Caco-2 (cell line): ENCODE measurements at places on chromosomes 2 and 18. TPM values are rescaled to one million over a fixed set of nuclear protein-coding genes. Genes with fewer than 3 reads are reported as not detected.

Gene POTEC
- not detected in 2 replicates for total RNA-seq

Gene AGXT
- 0.20 and 0.39 TPM in 2 replicates for total RNA-seq

Gene DTNA
- total RNA-seq: 10.0 and 10.4 TPM in 2 replicates

Gene FABP1
- 41.0 and 44.5 TPM in 2 replicates for total RNA-seq

Gene FAM110C
- total RNA-seq: 3.2 and 3.9 TPM in 2 replicates

Gene MYCN
- 46.6 and 54.4 TPM in 2 replicates for total RNA-seq

Gene GALR1
- total RNA-seq: not detected in 2 replicates

Gene SMARCAL1
- 24.1 and 26.0 TPM in 2 replicates for total RNA-seq

- H3K27ac ChIP-seq: peak overlapping the region; percentile 47
- peaks cover 1% of the 10 kb centered on the region; the same call in 1 of the 2 replicates for H3K36me3 ChIP-seq
- no peak overlapping the region for H3K4me3 ChIP-seq
- no peak for DNase-seq
- H3K4me1 ChIP-seq: peaks cover 39% of the 10 kb centered on the region
Observed at GRCh38 chr2:96769814-96770213, 9.1 kb downstream of the CNNM4 start.

DNA sequence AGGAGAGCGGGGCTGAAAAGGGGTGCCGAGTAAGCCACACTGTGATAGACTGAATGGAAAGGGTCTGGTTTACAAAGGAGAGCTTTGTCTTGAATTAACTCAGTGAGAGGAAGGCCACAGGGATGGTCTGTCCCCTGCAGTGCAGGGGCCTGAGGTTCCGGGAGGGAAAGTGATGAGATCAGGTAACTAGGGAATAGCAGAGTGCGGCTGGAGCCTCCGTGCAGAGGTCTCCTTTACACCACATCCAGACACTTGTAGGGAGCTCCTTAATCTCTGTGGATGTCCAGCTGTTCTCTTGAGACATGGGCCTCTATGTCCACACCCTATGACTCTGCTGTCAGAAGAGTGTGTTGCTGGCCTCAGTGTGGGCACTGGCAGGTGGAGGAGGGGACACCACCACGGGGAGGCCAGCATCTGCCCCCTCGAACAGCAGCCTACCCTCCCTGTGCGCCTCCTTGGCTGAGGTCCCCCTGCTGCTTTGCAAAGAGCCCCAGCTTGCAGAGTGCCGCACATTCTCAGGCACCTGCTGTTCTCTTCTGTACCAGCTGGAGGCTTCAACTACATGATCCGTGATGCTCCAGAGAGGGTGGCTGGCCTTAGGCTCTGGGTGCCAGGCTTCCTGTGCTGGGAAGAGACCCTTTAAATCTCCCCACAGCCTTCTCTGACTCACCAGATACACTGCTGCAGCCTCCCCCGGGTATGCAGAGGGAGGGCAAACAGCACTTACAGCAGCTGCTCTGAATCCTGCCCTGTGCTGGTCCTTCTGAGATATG, 25.9 kb downstream of the ENOSF1 start:
- H3K36me3 ChIP-seq: peaks cover 3% of the 10 kb centered on the region
- no peaks in the 10 kb centered on the region for H3K27me3 ChIP-seq
- no peak for DNase-seq
- H3K27ac ChIP-seq: peak overlapping the region; percentile 1
- peaks cover 48% of the 10 kb centered on the region for H3K4me1 ChIP-seq

DNA sequence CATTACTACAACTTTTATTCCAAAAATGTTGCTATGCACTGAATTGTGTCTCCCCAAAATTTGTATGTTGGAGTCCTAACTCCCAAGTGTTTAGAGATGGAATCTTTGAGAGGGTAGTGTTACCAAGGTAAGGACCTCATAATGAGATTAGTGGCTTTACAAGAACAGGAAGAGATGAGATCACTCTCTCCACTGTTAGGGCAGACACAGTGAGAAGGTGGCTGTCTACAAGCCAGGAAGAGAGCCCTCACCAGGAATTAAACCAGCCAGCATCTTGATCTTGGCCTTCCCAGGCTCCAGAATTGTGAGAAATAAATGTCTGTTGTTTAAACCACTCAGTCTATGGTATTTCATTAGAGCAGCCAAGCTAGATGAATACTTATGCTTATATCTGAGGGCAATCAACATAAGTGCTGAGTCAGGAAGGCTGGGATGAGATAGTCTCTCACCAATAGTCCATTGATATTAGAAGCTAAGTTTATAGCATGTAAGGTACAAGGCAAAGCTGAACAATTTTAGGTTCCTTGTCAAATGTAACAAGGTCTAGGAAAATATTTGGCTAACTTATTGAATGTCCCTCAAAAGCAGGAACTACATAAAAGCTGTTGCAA, 317.6 kb upstream of the REG3G start:
- H3K36me3 ChIP-seq: no peaks in the 10 kb centered on the region
- H3K4me3 ChIP-seq: no peak overlapping the region
- H3K4me1 ChIP-seq: no peaks in the 10 kb centered on the region
- H3K27me3 ChIP-seq: no peaks in the 10 kb centered on the region

- no peak for DNase-seq
- no peaks in the 10 kb centered on the region for H3K36me3 ChIP-seq
- H3K27ac ChIP-seq: no peak overlapping the region
- no peaks in the 10 kb centered on the region; the same call in 1 of the 2 replicates for H3K27me3 ChIP-seq
- H3K4me3 ChIP-seq: no peak overlapping the region
Observed at GRCh38 chr18:26546170-26546874, 2.0 kb downstream of the KCTD1 start.

DNA sequence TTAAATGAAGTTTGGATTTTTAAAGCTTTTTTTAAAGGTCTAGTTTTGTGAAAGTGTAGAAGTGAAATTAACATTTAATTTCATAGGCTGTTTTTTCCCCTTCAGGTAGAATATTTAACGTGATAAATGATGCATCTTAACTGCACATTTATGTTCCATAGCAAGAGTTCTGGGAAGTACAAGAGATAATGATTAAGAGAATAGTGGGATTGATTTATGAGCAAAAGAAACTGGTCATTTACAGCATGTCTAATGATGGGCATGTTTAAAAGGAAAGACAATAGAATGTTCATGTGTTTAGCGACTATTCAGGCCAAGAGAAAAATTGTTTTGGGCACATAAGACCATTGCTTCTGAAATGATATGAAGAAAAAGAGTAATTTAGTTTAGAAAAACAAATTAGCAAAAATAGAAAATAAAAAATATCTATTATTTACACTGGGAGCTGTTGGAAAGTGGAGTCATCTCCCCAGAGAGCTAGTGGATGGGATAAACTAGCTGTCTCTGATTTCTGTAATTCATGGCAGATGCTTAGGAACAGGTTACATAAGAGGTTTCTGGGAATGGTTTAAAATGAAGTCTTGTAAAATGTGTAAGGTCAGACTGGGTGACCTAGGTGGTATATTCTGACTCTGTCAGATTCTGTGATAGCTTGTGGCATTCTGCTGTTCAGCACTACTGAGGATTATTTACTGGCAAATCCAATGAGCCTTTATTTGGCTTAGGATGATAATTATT, 60.7 kb downstream of the WDR7 start:
- no peaks in the 10 kb centered on the region for H3K27me3 ChIP-seq
- H3K36me3 ChIP-seq: no peaks in the 10 kb centered on the region
- no peak overlapping the region for H3K27ac ChIP-seq
- no peak overlapping the region for H3K4me3 ChIP-seq
- no peak for DNase-seq
- no peaks in the 10 kb centered on the region for H3K4me1 ChIP-seq

DNA sequence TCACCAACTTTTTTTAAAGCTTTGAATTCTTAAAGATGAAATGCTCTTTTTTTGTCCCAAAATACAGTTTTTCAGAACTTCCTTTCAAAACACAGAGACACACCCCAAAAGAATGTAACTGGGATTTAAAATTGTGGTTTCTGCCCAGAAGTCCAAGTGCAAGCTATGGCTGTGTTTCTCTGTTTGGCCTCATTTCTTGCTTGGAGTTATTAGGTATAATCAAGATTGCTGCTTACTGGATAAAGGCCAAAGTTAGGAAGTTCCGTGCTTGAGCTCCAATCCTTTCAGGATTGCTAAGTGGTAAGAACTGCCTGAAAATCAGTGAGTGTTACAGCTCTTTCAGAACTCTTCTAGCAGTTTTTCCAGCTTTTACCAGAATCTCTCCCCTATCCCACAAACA, 16.9 kb downstream of the ZBTB7C start:
- H3K4me3 ChIP-seq: no peak overlapping the region
- no peaks in the 10 kb centered on the region for H3K4me1 ChIP-seq
- H3K27ac ChIP-seq: no peak overlapping the region
- no peak for DNase-seq

DNA sequence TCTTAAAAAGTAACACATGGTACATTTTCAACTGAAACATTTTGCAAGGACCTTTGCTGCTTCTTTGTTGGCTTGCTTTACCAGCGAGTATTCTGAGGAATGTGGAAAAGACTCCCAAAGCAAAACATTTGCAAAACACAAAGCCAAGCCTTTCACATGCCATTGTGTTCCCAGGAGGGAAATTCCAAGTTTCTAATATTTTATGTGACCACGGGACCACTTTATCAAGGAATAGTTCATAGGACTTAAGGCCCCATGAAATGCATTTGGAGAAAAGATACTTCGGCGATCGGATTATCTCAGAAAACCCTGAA, 26.2 kb downstream of the CYP27C1 start:
- no peaks in the 10 kb centered on the region for H3K36me3 ChIP-seq
- no peak for DNase-seq
- H3K27ac ChIP-seq: no peak overlapping the region
- H3K4me1 ChIP-seq: no peaks in the 10 kb centered on the region
- no peaks in the 10 kb centered on the region for H3K27me3 ChIP-seq

- H3K4me1 ChIP-seq: peaks cover 64% of the 10 kb centered on the region
- no peak overlapping the region for H3K27ac ChIP-seq
- no peaks in the 10 kb centered on the region for H3K27me3 ChIP-seq
- no peak for DNase-seq
Observed at GRCh38 chr2:36403675-36404230, 48.2 kb downstream of the CRIM1 start.

DNA sequence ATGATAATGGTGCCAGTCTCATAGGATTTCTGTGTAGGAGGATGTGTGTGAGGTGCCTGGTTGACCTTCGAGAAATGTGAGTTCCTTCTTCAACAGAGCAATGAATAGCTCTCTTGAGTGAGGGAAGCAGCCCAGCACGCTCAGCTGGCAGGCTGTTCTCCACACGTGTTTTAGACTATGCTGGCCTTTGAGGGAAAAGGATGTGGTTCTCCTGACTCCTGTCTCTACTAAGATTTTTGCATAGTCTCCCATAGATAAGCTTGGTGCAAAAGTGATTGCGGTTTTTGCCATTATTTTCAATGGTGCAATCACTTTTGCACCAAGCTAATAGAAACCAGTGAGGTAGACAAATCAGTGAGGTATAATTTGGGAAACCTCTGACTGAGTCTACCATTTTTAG, 284.1 kb downstream of the SLC4A3 start:
- no peak overlapping the region for H3K27ac ChIP-seq
- no peaks in the 10 kb centered on the region for H3K36me3 ChIP-seq
- no peak for DNase-seq
- H3K27me3 ChIP-seq: no peaks in the 10 kb centered on the region
- no peak overlapping the region for H3K4me3 ChIP-seq
- no peaks in the 10 kb centered on the region for H3K4me1 ChIP-seq

- no peaks in the 10 kb centered on the region for H3K4me1 ChIP-seq
- H3K27me3 ChIP-seq: no peaks in the 10 kb centered on the region
- DNase-seq: no peak
- no peak overlapping the region for H3K27ac ChIP-seq
Observed at GRCh38 chr18:56511996-56512395, 126.4 kb downstream of the TXNL1 start.

DNA sequence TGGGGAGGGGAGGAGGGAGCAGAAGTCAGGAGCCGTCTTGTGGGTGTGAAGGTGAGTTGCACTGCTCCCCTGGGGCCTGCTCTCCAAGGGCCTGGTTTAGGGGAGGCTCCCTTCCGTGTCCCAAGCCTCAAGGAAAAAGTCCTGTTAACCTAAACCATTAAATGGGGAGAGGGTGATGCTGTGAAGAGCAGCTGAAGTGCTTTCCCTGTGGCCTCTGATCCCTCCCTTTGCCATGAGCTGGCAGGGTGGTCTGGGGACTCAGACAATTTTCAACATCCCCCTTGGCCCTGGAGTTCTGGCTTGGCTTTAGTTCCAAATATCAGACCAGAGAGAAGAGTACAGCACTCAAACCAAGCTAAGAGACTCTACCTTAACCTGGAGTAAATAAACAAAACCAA, 692 bp upstream of the POMC start:
- H3K36me3 ChIP-seq: no peaks in the 10 kb centered on the region
- H3K27ac ChIP-seq: no peak overlapping the region
- DNase-seq: no peak
- H3K4me3 ChIP-seq: peak overlapping the region; percentile 51

DNA sequence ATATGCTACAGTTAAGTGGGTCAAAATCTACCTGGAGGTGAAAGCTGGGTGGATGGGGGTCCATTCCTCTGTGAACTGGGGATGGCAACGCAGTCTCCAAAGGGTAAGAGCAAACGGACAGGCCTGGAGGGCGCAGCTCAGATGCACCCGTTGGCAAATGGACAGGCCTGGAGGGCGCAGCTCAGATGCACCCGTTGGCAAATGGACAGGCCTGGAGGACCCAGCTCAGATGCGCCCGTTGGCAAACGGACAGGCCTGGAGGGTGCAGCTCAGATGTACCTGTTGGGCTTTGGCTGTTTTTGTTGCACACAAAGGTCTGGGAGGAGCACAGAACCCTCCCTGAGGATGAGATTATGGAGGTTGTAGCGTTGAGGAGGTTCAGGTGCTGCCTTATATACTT, 33.7 kb downstream of the RBFA start:
- DNase-seq: no peak
- no peaks in the 10 kb centered on the region for H3K4me1 ChIP-seq
- H3K27me3 ChIP-seq: no peaks in the 10 kb centered on the region
- no peak overlapping the region for H3K27ac ChIP-seq
- H3K36me3 ChIP-seq: no peaks in the 10 kb centered on the region

GRCh38 chr2:196426122-196426521, 213.4 kb upstream of the CCDC150 start:
- H3K27me3 ChIP-seq: no peaks in the 10 kb centered on the region
- H3K36me3 ChIP-seq: no peaks in the 10 kb centered on the region
- DNase-seq: no peak

- H3K4me3 ChIP-seq: no peak overlapping the region
- H3K27me3 ChIP-seq: no peaks in the 10 kb centered on the region
- DNase-seq: no peak
- no peaks in the 10 kb centered on the region for H3K36me3 ChIP-seq
Observed at GRCh38 chr2:108968619-108969018, 20.4 kb downstream of the EDAR start.

GRCh38 chr2:221969087-221969829, 329.5 kb downstream of the PAX3 start:
- no peaks in the 10 kb centered on the region for H3K36me3 ChIP-seq
- no peaks in the 10 kb centered on the region for H3K4me1 ChIP-seq
- H3K27ac ChIP-seq: no peak overlapping the region
- no peak overlapping the region for H3K4me3 ChIP-seq
- DNase-seq: peak; percentile 67

- H3K36me3 ChIP-seq: no peaks in the 10 kb centered on the region
- no peak overlapping the region for H3K27ac ChIP-seq
- H3K4me3 ChIP-seq: no peak overlapping the region
- no peak for DNase-seq
- peaks cover 4% of the 10 kb centered on the region; the same call in 1 of the 2 replicates for H3K4me1 ChIP-seq
Observed at GRCh38 chr18:76451396-76452331, 43.4 kb downstream of the ZNF516 start.
